ENCODE measurements at places on chromosomes 2 and 18.
A peak's percentile ranks its signal among the peaks of the same experiment; 100 is the strongest.

DNA sequence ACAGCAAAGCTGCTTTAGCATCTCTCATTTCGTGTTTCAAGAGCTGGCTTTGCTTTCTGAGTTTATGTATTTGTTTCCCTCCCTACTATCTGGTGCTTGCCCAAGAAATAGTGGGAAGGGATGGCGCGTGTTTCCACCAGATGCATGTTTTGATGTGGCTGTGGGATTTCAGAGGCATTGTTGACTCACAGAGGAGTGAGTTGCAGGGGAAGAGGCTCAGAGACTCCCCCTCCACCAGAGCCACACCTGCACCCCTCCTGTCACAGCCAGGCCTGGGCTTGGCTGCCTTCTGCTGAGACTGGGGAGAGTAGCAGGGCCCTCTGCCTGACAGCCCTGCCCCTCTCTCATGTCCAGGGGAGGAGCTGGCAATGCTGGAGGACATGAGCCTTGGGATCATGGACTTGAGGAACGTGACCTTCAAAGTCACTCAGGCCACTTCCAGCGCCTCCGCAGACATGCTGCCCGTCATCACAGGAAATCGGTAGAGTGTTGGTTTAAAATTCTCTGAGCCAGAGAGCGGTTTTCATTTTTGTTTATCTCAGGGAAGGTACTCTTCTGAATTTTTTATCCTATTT is 42.9 kb downstream of the COA5 start:
- DNase-seq, result no peak

DNA sequence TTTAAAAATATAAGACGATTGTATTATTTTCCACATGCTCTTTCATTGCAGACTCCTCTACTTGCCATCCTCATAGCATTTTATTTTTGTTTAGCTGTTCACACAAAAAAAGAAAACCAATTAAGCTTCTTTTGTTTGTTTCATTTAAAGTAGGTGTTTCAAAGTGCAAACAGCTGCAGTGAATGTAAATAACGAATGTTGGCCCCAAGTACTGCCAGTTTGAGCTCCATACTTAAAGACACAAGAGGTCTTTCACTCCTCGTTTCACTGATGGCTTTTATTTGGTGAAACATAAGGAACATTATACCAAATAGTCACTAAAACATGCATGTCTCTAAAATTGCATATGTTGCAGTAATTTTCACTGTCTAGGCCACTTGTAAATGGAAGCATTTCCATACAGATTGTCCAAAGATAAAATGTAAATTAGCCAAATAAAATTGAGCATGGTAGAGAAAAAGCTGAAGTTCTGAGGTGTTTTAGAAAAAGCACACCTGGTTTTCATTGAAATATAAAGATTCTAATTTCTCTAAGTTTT is 253.4 kb downstream of the TMX3 start:
- no peak for DNase-seq

GRCh38 chr2:47708801-47709499 is 74.0 kb upstream of the MSH6 start:
- DNase-seq, result peak; percentile 38

DNA sequence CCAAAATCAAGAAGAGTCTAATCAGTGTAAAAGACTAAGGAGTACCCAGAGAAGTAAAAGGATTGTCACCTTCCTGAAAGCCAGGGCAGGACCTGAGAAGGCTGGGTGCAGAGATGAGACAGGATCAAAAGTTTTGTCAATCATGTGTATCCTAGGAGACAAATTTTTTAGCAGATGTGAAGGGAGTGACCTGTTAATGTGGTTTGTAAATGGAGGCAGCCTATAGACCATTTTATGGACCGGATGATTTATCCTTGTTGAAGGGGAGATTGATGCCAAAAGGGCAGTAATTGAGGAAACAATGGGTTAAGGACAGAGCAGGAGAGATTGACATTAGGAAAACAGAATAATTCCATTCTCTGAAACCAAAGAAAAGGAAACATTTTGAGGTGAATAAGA is 813 bp downstream of the NDC80 start:
- no peak for DNase-seq

- peak; percentile 49 for DNase-seq
Observed at GRCh38 chr2:205714058-205714776, 31.9 kb downstream of the NRP2 start.

GRCh38 chr2:12737297-12737696 is 20.6 kb downstream of the TRIB2 start:
- no peak for DNase-seq

DNA sequence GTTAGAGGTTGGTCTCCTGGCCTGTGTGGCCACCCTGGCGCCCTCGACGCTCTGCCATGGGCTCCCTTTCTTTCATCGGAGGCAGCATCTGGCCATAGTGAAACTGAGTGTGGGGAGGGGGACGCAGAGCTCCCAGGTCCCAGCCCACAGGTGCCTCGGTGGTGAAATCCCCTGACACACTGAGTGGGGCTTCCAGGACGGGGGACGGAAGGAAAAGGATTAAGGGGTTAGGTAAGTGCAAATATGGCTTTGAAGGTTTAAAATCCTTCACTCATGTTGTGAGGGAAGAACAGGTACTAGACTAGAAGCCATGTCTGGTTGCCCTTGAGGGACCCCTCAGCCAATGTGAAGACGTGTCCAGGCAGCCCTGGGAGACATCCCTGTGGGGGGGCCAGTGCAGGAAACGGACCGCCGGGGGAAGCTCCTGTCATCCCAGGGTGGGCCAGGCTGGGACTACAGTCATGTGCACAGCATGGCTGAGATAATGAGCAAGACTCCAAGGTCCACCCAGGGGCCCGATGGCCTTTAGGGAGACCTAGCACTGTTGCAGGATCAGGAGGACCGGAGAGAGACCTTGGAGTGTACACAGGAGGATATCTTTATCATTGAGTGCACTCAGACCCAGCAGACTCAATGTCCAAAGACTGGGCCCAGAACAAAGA is 36.3 kb downstream of the RTP5 start:
- DNase-seq, result no peak

- DNase-seq, result no peak
Observed at GRCh38 chr18:79507076-79507545, 111.4 kb downstream of the NFATC1 start.

DNA sequence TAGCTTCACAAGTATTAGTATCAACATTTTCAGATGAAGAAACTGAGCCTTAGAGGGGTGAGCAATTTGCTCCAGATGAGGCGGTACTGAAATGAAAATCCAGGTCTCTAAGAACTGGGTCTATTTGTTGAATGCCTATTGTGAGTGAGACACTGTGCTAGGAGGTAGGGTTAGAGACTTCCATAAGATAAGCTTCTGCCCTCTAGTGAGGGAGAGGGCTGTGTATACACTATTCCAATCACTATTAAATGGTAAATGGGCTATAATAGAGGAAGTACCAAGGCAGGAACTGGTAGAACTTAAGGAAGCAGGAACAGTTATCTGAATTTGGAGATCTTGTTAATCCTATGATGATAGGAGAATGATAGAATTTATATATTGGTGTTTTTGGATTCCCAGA is 23.6 kb upstream of the GLS start:
- no peak for DNase-seq

DNA sequence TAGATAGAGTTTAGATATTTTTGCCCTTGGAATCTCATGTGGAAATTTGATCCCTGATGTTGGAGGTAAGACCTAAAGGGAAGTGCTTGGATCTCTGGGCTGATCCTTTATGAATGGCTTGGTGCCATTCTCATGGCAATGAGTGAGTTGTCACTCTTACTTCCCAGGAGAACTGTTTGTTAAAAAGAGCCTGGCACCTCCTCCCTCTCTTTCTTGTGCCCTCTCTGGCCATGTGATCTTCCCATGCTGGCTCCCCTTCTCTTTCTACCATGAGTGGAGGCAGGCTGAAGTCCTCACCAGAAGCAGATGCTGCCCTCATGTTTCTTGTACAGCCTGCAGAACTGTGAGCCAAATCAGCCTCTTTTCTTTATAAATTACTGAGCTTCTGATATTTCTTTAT is 276.9 kb downstream of the ZNF804A start:
- no peak for DNase-seq

- no peak for DNase-seq
Observed at GRCh38 chr2:235500761-235501672, 7.2 kb downstream of the AGAP1 start.

DNA sequence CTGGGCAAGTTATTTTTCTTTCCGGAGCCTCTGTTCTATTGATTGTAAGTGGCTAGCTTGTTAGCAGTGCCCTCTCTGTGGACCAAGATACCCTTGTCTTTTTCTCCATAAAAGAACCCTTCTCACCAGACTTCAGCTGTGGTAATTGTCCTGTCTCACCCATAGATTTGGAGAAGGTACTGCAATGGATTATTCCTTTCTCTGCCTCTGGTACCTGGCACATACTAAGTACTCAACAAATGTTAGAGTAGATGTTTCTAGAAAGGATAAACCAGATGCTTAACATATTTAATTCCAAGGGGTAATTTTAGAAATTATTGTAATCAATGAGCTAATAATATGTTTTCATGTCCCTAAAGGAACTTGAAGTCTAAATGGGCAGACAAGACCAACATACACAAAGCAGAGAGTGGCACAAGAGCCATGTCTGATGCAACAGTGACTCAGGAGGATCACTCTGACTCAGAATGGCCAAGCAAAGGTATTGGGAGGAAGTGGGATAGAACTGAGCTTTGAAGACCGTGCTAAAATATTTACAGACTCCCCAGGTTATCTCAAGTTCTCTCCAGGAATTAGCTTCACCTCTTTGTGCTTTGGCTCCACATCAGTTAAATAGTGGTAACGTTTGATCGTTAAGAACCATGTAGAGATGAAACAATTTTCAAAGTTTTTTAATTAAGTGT is 129.7 kb upstream of the OSR1 start:
- DNase-seq, result no peak

GRCh38 chr2:193774166-193774565 is 1579.4 kb upstream of the TMEFF2 start:
- no peak for DNase-seq

GRCh38 chr2:72210470-72210869 is 62.8 kb upstream of the CYP26B1 start:
- no peak for DNase-seq

DNA sequence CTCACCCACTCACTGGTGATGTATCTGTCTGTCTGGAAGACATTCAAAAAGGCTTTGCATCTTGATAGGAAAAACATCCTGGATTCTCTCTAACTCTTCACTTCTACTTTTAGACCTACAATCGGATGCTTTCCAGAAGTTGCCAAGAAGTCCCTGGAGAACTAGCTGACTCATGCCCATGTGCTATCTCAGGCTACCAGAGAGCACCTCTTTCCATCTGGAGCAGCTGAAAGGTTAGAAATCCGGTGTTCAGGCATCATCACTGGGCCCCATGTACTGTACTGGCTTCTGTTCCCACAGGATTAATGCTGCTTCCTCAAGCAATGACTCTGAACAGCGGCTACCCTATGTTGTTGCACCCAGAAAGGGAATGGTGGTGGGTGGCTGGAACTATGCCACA is 259.0 kb downstream of the NBAS start:
- DNase-seq, result no peak

GRCh38 chr2:64667535-64667934 is 13.8 kb upstream of the SERTAD2 start:
- no peak for DNase-seq

GRCh38 chr2:207876842-207877535 is 107.3 kb upstream of the FZD5 start:
- DNase-seq, result no peak

- no peak for DNase-seq
Observed at GRCh38 chr2:80014637-80015036, 289.9 kb downstream of the LRRTM1 start.

DNA sequence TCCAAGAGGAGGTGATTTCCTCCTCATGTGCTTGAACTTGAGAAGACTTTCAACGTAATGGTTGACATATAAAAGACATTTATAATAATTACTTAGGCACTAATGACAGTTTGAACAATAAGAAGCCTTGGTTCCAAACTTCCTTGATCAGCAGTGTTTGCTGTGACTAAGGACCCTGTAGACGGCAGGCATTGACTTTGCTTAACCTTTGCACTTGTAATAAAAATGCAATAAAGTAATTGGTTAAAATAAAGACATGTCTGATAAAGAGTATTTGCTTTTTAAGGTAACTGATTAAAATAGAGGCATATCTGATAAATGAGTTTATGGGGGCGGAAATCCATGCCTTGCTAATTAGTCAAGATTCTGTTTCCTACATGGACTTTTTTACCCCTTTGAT is 82.2 kb upstream of the ST8SIA3 start:
- no peak for DNase-seq

DNA sequence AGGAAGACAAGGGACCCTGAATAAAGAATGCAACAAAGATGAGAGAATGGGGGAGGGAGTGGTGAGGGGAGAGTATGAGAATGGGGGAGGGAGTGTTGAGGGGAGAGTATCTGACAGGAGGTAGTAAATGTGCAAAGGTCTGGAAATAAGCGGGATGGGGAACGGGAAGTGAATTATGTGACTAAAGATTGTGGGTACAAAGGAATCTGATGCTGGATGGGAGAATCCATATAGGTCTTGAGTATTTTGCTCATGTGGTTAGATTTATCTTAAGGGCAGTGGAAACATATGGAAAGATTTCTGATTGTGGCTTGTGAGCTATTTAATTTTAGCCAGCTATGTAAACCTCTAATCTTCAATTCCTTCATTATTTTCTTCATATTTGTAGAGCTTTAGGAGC is 593.4 kb downstream of the DCC start:
- no peak for DNase-seq

Data from GM20000 (cell line).